Endothelial cell (in vitro differentiated cells): ENCODE measurements at places on chromosomes 7 and 10. TPM values are rescaled to one million over a fixed set of nuclear protein-coding genes. Genes with fewer than 3 reads are reported as not detected.

DNA sequence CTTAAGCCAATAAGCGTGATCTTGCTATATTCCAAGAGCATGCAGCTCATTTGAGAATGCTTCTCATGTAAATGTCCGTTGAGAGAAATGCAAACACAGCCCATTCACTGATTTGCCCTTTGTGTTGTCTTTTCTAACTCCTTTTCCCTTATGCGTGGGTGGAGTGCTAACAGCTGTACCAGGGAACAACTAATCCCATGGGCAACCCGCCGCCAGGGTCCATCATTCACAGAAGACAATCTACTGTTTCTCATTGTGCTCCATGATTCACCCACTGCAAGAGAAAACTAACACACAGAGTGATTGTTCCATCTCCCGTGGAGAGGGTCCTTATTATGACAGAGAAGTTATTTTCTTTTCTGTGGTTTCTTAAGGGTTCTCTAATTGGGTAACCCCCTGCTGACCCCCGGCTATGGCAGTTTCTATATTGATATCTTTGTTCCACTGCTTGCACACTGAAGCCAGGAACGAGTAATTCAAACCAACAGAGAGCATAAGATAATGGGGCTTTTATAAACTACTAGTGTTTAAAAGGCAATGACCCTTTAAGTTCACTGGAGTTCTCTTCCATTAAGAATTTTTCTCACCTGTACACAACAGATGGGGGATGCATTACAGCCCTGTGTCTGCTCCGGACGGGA lies 298.7 kb downstream of the BAMBI start:
- DNase-seq: no peak

DNA sequence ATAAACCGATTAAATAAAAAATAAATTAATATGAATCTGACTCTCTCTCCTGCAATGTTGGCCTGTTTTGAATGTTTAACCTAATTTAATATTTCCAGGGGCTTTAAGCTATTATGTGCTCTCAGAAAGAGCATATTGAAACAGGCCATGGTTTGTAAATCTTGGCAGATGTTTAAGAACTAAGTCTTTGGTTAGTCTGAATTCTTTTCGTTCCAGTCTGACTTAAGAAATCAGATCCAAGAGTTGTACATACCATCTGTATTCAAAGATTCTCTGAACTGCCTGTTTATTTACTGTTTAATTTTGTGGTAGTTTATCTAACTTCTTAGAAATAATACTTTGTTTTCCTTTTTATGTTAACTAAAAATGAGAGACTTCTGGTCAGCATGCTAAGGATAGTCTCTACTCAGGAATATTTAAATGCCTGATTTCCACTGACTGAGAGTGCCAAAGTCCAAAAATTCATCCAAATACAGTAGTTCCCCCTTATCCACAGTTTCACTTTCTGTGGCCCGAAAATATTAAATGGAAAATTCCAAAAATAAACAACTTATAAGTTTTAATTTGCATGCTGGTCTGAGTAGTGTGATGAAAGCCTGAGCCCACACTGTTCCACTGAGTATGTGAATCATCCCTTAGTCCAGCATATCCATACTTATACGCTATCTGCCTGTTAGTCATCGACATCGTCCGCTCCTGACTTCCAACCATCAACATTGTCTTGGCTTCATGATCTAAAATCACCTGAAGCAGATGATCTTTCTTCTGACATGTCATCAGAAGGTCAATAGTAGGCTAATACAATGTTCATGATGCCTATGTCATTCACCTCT lies 238.1 kb upstream of the CSTF2T start:
- no peak for DNase-seq

HOGA1 gene
- 0.85 TPM for total RNA-seq

TRIM8 gene
- total RNA-seq: 219 TPM
